NCI-H446 treated with DMSO at 0.1 percent for 48 hours (cell line): ENCODE measurements at places on chromosomes 12 and 14.
A peak's percentile ranks its signal among the peaks of the same experiment; 100 is the strongest.

DNA sequence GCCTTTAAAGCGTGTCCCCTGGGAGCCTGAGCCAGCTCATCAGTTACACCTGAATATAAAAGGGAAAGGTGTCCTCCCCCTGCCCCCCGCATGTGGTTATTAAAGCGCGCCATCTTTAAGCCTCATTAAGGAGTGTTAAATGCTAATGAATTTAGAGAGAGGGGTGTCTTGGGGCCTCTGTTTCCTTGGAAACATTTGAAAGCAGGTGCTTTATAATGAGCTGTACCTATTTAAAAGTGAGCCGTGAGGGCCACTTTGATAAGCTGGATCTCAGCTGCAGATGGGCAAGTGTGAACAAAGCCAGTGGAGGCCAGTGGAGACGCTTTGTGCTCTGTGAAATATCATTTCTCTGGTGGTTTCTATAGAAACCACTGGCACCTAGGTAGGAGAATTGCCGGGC is 84.0 kb downstream of the BEGAIN start:
- no peak for DNase-seq

DNA sequence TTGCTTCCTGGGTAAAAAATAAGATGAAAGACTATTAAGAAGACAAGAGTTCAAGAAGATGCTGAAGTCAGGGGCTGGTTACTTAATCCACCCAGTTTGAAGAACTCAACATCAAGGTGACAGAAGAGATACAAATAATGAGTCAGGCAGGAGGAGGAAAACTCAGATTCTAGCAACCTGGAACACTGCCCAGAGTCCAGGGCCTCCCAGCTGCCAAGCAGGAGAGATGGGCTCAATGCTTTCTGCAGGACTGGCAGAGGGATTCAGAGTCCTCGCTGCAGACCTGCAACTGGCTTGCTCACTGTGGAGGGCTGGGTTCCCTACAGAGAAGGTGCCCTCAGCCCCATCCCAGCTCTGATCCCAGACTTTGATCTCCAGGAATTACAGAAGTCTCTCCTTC is 28.6 kb upstream of the CEBPE start:
- peak; percentile 88 for DNase-seq

- no peak for DNase-seq
Measured at GRCh38 chr12:123042833-123043232, 62.4 kb downstream of the ARL6IP4 start.

- no peak for DNase-seq
Measured at GRCh38 chr14:53668897-53669296, 287.7 kb downstream of the BMP4 start.

DNA sequence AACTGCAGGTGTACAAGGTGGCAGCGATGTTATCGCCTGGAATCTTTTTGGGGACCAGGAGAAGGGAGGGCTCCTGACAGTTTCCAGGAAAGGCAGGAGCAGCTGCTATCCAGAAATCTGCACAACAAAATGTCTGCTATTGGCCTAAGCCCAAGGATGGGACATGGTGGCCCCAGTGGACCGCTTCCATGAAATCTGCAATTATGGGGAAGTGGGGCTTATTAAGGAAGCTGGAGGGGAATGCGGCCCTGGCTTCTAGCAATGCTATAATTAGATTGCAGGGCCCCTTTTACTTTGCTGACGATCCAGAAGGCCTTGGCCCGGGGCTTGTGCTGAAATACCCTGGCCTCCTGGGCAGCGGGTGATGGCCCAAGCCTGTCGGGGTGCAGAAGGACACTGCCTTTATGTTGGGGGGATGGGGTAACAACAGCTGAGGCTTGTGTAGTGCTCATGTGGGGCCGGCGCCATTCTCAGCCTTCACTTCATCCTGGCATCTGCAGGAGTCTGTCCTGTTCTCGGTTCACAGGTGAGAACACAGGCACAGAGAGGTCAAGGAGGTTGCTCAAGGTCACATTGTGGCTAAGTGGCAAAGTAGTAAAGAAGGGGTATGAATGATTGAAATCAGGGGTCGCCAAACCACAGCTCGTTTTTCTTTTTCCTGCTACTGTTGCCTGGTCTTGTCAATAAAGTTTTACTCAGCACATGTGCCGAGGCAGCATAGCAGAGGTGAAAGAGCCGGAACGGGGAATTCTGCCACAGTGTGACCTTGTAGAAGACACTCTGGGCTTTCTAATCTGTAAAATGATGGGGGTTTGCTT is 153.5 kb downstream of the RBM19 start:
- no peak for DNase-seq

DNA sequence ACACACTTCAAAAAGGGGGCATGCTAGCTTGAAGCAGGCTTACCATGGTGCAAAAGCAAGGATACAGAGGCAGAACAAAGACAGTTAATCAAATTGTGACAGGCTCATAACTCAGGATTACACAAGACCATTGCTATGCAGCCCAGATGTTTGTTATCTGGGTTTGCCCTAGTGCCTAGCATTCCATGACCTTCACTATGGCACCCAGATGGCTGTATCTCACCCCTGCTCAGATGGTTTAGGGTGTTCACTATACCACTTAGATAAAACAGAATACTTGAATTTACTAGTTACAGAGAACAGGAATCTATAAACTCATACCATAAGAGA is 56.2 kb downstream of the SDR9C7 start:
- no peak for DNase-seq

DNA sequence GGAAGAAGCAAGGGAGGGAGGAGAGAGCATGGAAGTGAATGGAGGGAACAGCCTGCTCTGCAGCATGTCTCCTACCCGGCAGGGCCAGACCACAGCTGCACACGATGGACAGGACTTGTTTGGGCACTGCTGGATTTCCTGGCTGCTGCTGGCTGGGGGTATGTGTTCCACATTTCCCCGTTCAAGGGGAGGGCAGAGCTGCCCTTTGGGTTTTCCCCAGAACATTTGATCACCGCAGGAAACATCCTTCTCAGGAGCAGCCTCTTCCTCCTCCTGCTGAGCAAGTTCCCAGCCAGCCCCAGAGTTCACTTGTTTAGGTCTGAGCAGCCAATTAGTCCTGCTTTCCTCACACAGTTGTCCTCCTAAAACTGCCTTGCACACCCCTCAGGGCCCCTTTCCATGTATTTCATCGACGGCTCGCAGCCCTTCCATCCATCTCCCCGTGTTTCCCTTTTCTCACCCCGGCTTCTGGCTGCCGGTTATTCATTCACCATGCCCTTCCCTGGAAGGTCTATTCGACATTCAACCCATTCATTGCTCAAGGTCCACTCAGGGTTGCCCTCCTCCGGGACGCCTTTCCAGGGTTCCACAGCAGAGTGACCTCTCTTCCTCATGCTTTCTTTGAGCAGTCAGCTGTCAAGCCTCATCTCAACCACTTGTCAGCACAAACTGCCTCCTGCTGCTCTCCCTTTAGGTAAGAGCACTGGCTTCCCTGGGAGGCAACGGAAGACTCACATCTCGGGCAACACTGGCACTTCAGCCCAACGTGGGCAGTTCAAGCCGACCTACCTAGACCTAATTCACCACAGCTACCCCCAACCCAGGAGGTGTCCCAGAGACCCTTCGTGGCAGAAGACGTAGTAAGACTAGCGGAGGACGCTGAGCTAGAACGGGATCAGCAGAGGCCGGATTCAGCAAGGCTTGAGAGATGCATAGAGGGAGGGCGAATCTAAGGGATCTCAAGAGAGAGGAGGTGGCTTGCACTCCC is 20.1 kb upstream of the ANO2 start:
- DNase-seq: no peak

GRCh38 chr12:131249246-131250027 is 295.7 kb downstream of the ADGRD1 start:
- no peak for DNase-seq

DNA sequence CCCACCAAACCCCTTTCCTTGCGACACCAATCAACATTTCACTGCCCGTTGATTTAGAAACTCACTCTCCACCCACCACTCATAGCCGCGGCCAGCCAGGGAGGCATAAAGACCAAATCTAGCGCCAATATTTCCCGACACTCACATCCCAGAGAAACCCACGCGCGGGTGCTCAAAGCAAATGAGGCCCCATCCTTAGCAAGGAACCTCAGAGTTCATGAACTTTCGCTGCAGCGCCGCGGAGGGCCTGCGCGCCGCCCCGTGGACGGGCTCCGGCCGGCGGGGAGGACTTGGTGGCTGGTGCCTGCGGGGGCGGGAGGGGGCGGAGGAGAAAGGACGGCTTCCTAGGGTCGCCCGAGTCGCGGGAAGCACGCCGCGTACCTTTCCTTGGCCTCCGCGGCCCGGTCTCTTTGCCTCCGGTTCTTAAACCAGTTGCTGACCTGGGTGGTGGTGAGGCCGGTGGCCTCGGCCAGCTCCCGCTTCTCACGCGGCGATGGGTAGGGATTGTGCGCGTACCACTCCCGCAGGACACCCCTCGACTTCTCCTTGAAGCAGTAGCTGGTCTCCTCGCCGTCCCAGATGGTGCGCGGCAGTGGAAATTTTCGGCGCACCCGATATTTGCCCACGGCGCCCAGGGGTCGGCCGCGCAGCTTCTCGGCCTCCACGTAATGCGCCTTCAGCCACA is 886 bp downstream of the SIX1 start:
- DNase-seq: no peak

- DNase-seq: no peak
Measured at GRCh38 chr14:78974691-78975090, 804.5 kb downstream of the NRXN3 start.

GRCh38 chr12:62536546-62536945 is 69.9 kb downstream of the MON2 start:
- DNase-seq: no peak

DNA sequence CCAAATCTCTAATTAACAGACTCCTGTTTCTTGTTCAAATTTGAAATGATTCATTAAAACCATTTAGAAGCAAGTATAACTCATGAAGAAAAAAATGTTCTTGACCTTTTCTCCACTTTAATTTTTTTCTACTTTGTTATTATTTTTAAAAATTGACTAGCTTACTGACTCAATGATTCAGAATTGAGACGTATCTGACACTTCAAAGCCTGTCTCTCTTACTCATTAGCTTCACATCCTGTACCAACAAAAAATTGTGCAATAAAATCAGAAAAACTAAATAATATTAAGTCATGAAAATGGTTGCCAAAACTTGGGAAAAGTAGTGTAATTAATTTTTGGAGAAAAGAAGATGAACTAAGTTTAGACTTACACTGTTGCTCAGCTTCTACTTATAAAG is 331.2 kb downstream of the SLC16A7 start:
- no peak for DNase-seq

GRCh38 chr14:74238974-74239847 is at the start of gene VSX2:
Gene VSX2 (plus strand): TSS chr14:74239449. CDS start chr14:74239562, 113 bp downstream.
- DNase-seq: no peak

DNA sequence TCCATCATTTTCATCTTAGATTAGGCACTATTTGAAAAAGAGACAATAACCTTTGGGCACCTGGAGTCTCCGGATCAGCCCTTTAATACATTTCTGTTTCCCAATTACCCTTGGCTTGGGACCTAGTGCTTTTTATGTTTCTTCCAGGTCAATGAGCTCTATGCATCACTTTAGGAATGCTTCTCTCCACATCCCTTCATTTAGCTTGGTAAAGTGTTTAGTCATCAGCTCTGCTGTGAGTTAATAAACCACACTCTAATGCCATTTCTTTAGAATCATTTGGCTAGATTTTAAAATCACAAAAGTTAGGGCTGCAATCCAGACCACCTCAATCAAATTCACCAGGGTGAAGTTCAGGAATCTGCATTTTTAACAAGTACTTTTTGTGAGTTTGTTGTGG is 41.7 kb downstream of the RASSF9 start:
- DNase-seq: no peak

DNA sequence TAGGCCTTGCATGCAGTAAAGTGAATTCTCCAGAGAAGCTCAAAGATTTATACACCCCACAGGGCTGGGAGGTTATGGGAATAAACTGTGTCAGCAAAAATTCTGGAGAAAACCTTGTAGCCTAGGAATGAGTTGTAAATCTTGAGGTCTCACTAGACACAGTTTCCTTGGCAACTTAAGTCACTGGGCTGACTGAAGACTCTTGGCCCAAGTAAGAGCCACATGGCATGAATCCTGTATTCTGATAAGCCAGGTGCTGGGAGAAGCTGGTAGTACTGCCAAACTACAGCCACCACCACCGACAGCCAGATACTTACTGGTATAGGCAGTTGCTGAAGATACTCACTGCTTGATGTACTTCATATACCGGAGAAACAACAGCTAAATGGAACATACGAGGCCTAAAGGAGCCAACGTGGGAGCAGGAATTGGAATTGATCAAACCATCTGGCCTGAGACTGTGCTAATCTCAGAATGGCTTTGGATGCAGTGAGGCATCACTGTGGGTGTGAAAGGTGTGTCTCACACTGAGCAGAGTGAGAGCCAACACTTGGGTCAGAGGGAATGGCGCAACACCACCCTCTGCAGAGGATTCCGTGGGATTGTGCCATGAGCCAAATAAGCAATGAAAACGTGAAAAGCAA is 102.8 kb upstream of the TMCC3 start:
- DNase-seq: peak; percentile 20

GRCh38 chr12:56645201-56645716 is 525 bp downstream of the ATP5F1B start:
- no peak for DNase-seq

DNA sequence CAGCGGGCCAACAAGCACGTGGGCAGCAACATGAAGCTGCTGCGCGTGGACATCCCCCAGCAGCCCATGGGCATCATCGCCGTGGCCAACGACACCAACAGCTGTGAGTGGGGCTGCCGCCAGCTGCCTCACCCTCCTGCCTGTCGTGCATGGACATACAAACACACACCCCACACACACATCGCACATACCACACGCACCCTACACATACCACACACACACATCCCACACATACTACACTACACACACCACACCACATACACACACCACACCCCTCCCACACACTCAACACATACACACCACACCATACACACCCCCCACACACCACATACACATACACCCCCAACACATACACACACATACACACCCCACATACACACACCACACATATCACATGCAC is 25.2 kb upstream of the NXPH4 start:
- no peak for DNase-seq

DNA sequence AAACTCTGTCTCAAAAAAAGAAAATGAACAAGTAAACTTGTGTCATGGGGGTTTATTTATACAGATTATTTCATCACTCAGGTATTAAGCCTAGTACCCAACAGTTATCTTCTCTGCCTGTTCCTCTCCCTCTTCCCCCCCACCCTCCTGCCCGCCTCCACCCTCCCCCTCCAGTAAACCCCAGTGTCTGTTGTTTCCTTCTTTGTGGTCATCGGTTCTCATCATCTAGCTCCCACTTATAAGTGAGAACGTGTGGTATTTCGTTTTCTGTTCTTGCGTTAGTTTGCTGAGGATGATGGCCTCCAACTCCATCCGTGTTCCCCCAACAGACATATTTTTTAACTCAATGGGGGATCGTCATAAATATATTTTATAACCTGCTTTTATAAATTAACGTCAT is 12.3 kb downstream of the IL31 start:
- DNase-seq: no peak

DNA sequence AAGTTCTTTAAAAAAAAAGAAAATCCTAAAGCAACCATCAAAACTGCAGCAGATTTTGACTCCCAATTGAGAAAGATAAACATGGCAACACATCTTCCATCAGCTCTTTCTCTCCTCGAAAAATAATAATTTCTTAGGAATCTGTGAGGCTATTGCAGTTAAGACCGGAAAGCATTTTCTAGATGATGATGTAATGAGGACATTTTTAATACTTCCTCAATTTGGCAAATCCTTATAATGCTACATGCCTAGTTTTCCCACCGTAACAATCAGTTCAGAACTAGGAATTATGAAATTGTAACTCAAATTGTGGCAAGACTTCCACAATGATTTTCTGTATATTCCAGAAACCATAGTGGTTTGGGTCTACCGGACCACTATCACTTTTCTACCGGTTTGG is 180.9 kb upstream of the PDE3A start:
- no peak for DNase-seq
